Pulmonary artery endothelial cell (primary cell): ENCODE measurements at places on chromosomes 3 and 15.

- DNase-seq: no peak
These were observed 302.1 kb downstream of the NSUN3 start for GRCh38 chr3:94365006-94365405.

GRCh38 chr3:156558389-156558788 is 3.5 kb upstream of the SSR3 start:
- no peak for DNase-seq

DNA sequence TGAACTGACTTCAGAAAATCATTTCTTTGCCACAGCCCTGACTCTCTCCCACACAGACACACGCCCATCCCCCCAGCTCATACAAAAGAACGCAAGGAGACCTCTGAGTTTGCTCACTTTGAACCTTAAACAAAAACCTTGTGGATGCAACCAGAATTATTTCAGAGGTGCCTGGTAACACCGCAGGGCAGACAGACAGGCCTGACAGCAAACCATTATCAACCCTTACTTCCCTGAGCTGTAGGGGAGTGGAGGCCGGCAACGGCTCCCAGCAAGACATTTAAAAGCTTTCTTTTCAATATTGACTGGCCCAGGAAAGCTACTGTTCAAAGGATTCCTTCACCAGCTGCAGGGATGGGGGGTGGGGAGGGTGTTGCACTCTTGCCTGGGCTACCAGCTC is 2.0 kb upstream of the EFCC1 start:
- DNase-seq: no peak

DNA sequence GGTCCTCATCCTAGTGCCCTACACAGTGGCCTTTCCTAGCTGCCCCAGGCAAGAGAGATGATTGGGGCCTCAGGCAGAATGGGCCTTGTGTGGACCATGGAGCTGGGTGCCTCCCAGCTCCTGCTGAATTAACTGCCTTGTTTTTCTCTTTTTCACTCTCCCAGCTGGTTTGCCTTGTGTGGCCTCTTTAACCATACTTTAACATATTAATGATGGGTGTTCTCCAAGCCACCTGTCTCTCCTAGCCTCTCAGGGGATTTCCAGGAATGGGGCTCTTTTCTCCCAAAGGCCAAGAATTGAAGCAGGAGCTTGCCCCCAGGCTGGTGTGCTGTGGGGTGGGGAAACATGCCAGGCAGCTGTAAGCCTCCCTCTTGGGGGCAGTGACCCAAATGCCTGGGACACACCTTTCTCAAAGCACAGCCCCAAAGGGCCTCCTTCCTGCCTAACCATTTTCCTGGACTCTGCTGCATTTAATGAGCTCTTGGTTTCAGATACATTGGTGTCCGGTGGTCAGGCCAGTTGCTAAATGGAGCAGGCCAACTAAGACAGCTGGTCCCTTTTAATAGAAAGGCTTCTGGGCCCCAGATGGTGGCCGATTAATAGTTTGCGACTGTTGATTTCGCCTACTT is 5.6 kb downstream of the ALPK3 start:
- DNase-seq: no peak

DNA sequence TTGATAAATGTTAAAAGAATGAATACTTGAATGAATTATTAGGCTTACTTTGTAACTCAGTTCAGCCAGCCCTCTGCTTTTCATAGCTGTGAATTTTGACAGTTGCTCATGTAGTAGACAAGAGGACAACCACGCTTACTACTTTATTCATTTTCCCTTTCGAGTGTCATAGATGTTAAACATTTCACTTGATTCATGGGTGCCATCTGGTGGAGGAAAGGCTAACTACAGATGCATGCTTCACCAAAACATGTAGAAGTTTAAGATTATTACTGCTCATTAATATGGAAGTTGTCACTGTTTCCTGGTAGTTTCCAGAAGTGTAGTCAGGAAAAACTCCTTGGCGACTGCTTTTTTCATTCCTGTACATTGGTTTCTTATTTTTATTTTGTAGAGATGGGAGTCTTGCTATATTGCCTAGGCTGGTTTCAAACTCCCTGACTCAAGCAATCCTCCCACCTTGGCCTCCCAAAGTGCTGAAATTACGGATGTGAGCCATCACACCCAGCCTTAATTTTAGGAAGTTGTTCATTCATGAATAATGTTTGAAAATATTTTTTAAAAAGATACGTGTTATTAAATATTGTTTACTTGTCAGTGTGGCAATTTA is 163.2 kb downstream of the B3GALNT1 start:
- peak; percentile 13 for DNase-seq

DNA sequence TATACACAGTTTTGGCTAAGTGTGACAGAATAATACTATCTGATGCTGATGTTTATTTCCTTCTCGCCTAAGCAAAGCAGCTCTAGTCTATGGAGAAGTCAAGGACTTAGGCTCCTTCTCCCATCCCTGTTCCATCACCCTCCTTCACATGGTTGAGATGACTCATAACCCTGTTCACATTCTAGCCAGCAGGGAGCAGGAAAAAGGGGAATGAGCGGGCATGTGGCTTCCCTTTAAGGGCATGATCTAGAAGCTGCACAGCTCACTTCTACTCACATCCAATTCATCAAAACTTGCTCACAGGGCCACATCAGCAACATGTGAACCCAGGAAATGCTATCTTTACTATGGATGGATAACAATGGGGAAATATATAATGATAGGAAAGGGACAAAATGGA is 40.9 kb downstream of the CBLB start:
- peak; percentile 19 for DNase-seq

DNA sequence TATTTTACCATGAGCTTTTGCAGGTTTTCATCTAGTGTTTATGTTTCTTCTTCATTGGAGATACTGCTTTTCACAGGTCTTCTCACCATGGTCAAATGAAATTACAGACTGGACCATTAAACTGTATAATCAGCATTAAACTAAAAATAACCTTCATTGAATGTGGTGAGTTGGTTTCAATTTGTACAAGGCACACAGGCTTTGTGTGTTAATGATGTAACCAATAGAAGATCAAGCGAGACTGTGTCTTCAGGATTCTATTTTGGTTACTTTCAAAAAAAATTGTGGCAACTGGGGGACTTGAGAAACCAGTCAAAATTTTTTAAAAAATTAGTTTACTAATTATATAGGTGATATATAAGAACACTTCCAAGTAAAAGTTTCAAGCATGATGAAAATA is 54.3 kb upstream of the GCSAM start:
- DNase-seq: no peak

DNA sequence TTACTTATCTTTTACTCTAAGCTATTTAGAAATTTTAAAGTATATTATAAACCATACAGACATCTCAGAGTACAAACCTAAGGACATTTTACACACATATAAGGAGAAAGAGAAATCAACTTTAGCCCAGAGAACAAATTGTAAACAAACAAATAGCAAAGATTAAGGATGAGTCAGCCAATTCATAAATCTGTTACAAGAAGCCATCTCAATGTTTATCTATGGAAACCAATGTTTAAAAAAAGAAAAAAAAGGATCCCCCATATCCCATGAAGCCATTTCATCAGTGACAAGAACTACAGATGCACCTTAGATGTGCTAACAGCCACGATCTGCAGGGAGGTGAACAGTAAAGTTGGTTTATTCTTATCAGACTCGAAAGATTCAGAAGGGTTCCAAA is 437.1 kb downstream of the SHQ1 start:
- DNase-seq: no peak

- DNase-seq: no peak
These were observed 172.9 kb upstream of the FEZF2 start for GRCh38 chr3:62546266-62546665.

- peak; percentile 22 for DNase-seq
These were observed 361.4 kb upstream of the ICE2 start for GRCh38 chr15:60840306-60840702.

GRCh38 chr3:138459619-138460535 is 25.5 kb downstream of the ESYT3 start:
- no peak for DNase-seq

- no peak for DNase-seq
These were observed 211.4 kb upstream of the ZNF385D start for GRCh38 chr3:21962456-21962855.

DNA sequence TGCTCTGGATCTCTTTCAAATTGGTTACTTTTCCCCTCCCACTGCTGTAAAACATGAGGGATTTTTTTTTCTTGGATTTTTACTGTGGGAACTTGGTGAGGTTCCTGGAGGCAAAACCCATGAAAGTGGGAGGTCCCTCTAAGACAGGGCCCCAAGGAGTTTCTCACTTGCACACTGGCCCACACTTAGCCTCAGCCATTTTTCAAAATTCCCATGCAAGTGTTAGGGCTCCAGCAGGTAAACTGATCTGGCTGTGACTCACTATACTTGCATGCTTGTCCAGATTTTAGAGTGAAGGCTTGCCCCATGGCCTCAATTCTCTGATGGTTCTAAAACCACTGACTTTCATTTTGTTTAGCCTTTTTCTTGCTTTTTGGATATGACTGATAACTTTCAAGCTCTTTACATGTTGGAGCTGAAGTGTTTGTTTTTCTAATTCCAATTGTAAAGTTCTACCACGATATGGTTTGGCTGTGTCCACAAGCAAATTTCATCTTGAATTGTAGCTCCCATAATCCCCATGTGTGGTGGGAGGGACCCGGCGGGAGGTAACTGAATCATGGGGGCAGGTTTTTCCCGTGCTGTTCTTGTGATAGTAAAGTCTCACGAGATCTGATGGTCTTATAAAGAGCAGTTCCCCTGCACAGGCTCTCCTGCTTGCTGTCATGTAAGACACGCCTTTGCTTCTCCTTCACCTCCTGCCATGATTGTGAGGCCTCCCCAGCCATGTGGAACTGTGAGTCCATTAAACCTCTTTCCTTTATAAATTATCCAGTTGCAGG is 37.7 kb downstream of the MCCC1 start:
- DNase-seq: no peak

GRCh38 chr3:73718326-73719110 is 93.8 kb upstream of the PDZRN3 start:
- no peak for DNase-seq
